ENCODE measurements at places on chromosomes 3 and 15.

GRCh38 chr15:52254391-52254790 is 41.2 kb downstream of the MYO5C start:
- no peak for DNase-seq

DNA sequence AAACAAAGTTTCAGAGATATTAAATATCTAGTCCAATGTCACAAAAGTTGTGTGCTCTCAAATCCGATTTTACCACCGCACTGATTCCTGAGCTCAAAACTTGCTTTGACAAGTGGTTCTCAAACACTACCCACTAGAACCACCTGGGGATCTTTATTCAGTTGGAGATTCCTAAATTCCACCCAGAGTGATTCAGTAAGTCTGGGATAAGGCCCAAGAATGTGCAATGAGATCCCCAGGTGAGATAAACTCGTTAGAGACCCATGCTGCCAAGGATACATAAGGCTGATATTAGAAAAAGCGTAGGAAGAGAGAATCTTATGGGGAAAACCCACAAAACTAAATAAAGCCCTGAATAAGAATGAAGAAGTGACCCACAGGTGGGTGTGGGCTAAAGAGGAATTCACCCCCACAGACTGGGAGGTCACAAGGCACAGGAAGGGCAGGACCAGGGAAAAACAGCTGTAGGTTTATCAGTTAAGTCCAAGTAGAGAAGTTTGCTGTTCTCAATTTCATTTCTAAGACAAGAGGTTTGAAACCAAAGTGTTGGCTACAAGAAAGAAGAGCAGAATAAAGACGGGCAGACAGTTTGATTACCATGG is 11.5 kb upstream of the RPS17 start:
- DNase-seq: no peak

DNA sequence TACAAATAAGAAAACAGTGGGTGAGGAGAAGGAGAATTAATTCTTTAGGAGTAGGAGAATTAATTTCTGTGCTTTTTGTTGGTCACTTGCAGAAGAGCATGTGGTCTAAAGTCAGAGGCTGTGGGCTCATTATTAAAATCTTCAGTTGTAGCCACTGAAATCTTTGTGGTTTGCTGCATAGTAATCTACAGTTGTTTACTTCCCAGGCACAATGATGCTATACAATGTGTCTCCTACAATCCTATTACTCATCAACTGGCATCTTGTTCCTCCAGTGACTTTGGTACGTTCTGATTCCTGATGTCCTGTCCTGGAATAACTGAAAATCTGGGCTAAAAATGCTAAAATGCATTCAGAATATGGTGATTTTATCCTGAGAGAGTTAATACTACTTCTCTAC is 21.0 kb downstream of the IFT122 start:
- no peak for DNase-seq

DNA sequence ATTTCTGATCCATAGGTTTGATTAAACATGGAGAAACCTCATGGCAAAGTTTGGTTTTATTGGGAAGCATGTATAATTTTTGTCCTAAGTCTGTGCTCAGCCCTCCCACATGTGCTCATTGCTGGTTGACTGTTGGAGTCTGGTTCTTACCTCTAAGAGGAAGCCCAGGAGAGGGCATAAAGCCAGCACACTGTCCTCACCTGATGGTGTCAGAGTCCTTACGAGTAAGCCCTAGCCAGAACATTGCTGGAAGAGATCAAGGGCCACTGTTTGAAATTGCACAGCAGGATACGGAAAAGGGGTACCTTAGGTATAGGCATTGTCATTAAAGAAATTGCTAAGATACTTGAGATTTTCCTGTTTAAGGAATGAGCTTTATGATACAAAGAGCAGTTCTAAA is 21.3 kb downstream of the MLH1 start:
- DNase-seq: no peak

- no peak for DNase-seq
These were observed 141.9 kb upstream of the CCDC54 start for GRCh38 chr3:107235193-107235927.

DNA sequence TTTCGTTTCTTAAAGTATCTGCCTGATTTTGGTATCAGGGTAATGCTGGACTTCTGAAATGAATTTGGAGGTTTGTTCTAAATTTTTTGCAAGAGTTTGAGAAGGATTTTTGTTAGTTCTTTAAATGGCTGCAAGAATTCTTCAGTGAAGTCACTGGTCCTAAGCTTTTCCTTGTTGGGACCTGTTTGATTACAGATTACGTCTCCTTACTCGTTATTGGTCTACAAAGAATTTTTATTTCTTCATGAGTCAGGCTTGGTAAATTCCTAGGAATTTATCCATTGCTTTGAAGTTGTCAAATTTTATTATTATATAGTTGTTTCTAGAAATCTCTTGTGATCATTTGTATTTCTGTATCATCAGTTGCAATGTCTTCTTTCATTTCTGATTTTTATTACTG is 196.0 kb downstream of the DPH6 start:
- no peak for DNase-seq

- no peak for DNase-seq
These were observed 63.7 kb upstream of the SIAH2 start for GRCh38 chr3:150826466-150827282.

DNA sequence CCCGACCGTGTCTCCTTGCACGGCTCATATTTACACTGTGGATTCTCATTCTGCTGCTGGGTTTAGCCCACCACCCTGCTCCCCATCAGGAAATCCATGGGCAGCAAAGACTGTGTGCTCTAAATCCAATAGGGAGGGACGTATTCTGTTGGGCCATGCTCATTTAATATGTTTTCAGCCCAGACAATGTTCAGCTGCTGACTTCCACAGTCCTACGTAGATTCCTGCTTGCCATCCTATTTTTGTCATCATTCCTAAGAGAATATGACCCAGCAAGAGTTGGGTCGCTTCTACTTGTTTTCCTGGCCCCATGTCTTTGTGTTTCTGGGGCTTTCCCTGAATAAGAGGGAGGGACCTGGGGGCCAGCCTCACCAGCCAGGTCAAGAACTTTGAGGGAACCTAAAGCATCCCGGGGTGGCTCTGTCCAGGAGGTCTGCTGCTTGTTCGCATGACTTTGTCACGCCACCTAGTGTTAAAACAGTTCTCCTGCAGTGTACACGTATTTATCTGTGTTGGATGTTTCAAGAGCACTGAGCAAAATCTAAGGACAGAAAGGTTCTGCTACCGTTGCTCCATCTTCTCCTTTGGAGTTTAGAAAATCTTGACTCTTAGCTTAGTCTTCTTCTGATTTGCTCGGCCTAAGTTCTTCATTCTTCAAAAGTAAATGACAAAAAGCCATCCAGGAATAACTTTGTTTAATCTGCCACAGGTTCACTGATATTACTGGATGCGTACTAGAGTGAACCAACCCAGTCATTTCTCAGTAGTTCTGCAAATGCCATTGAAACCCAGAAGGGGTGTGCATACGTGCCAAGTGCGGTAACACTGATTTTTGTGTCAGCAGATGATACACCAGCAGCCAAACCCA is 79.8 kb upstream of the NR2E3 start:
- peak; percentile 29 for DNase-seq

DNA sequence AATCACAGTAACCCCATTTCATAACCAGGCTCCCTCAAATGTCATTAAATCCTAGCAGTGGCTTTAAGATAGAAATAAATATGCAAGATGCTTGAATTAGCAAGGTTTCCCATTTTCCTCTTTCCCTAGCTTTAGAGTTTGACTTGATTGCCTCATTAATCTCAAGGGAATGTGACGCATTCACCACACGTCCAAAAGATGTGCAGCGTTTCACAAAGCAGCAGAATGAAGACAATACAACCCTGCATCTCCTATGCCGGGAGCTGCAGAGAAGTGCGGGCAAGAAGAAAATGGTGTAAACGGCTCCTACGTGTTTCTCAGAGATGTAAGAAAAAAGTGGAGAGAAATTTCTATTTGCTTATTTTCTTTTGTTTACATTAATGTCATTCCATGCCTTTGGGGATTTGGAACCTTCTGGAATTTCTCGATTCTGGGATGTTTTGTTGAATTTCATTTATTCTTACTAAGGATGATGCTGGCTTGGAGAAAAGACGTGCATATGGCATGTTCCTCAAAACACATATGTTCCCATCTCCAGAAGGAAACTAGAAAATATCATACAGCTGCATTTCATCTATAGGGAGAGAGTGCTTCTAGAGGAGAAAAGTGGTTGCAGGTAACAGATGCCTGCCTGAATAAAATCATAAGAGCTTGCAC is 27.8 kb upstream of the FRMD4B start:
- DNase-seq: no peak

DNA sequence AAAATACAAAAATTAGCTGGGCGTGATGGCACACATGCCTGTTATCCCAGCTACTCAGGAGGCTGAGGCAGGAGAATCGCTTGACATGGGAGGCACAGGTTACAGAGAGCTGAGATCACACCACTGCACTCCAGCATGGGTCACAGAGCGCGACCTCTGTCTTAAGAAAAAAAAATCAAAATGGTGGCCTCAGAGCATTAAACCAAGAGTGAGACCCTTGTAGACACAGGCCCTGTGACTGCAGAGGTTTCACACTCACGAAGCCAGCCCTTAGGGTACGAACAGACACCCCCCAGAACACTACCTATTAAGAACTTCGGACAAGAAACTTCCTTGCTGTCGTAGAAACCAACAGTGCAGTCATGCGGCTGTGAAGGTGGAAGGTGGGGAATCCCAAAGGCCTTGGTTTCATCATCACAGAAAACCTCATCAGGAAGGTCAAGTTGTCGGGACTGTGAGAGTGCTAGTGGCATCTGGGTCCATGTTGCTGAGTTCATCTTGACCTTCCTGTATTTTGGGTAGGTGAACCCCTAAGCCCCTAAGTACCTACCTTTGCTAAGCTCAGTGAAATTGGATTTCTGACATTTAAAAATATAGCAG is 4.8 kb upstream of the PDE8A start:
- DNase-seq: no peak

DNA sequence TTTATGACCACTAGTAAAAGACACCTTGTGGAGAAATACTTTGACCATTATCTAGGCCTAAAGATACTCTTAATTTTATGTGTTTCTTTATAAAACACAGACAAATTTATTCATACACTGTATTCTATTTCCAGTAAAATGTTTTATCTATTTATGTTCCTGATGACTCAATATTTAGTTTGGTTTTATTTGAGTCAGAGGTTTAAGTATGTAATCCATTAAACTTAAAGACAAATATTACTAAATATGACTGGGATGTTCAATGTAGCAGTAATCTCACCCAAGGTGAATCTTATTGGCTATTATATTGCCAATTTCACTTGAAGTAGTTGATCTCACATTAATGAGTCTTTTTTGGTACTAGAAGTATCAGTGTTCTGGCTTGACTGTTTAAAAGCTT is 799.7 kb downstream of the CADM2 start:
- no peak for DNase-seq

- DNase-seq: no peak
These were observed 2.7 kb downstream of the PPP1R14D start for GRCh38 chr15:40825661-40826422.

DNA sequence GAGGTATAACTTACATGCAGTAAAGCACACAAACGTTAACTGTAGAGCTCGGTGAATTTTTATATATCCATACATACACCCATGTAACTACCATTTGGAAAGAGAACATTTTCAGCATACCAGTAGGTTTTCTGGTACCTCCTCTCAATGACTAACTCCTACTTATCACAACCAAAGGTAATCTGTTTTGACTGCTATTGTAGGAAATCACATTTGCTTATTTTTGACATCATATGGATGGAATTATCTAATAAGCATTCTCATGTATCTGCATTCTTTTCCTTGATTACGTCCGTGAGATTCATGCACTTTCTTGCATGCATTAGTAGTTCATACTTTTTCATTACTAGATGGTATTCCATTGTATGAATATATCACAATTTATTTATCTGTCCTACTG is 76.8 kb downstream of the CSNK1G1 start:
- DNase-seq: no peak

- DNase-seq: no peak
These were observed 70.7 kb upstream of the EOMES start for GRCh38 chr3:27792869-27793268.

DNA sequence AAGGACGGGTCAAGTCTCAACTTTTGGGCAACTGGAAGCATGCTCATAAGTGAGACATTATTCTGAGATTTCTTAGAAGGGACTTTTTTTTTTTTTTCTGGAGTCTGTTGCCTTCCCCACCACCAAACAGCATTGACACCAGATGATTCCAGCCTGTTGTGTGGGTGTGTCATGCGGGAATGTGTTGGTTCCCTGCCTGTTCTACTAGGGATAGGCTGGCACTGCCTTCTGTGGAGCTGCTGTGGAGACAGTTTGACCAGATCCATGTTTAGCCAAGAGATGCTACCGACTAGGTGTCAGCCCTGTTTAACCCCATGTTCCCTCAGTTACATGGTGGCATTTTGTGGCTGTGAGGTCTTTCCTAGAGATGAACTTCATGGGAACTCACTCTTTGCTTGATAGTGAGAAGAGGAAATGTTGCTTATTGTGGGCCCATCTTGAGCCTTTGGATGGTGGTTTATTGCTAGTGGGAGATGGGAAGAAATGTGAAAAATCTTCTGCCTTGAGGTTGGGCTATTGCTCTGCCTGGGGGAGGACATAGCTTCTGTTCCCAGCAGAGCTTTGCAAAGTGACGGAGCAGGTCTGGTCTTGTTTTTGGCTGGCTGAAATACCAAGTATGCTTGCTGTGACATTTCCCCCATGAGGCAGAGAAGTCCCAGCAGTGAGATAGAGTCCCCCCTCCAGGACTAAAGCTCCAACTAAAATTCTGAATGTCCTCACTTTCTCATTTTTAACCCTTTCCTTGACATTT is 31.3 kb downstream of the TRAK1 start:
- DNase-seq: no peak

- DNase-seq: no peak
These were observed 4.1 kb downstream of the CCNDBP1 start for GRCh38 chr15:43189296-43189695.

All from GM18507 (cell line).